ENCODE measurements at places on chromosomes 16 and 17.

- no peak for DNase-seq
These were observed 37.4 kb upstream of the EMP2 start for GRCh38 chr16:10617662-10618420.

GRCh38 chr16:8924214-8924613, 39.5 kb downstream of the USP7 start:
- peak; percentile 44 for DNase-seq

- DNase-seq, result peak; percentile 91
These were observed 80.5 kb downstream of the SMG6 start for GRCh38 chr17:2222901-2223616.

GRCh38 chr16:63982110-63982509, 1139.8 kb downstream of the CDH11 start:
- DNase-seq, result no peak

- peak; percentile 48 for DNase-seq
These were observed 32.1 kb downstream of the NDE1 start for GRCh38 chr16:15682105-15682570.

GRCh38 chr17:14302091-14302430, 1.2 kb downstream of the HS3ST3B1 start:
- peak; percentile 56 for DNase-seq

DNA sequence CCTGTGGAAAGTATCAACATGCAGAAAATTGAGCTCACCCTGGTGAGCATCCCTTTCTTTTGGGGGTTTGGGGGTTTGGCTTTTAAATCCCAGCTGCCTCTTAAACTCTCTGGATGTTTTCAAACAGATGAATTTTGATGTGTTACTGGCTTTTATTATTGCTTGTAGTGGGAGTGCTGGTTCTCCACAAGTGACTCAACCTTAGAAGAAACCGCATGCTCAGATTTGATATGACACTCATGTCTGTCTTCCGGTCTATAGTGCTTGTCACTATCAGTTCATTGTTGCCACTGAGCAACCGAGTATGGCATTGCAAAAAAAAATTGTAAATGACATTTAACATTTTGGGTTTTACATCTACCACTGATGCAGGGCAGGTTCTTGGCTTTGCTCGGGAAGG, 104.5 kb downstream of the HS3ST4 start:
- DNase-seq, result no peak

DNA sequence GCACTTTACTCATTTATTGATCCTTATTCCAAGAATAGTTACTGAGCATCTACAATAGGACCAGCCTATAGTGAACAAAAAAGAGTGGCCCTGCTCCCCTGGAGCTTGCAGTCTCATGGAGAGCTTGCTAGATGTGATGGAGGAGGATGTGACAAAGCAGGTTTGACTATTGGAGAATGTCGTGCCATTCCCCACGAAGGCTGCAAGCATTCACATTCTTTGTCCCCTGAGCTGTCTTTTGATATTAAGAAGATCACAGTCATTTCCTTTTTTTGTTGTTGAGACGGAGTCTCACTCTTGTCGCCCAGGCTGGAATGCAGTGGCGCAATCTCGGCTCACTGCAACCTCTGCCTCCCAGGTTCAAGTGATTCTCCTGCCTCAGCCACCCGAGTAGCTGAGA, 115.0 kb upstream of the ADAMTS18 start:
- no peak for DNase-seq

- no peak for DNase-seq
These were observed 36.4 kb downstream of the CDR2 start for GRCh38 chr16:22337849-22338635.

DNA sequence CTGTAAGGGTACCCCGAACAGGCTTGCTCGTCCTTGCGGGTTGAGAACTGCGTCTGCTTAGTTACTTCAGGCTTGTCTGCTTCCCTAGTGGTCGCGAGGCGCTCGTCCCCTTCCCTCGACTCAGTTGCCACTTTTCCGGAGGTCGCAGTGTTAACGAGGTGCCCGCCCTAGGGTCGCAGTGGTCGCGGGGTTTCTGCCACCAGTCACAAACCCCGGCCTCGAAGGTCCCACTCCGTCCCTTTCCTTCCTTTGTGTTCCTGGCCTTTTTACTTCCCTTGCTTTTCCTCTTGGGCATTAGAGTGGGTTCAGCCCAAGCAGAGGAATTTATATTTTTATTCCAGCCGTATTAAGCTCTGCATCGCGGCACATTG, 299 bp downstream of the NUP85 start:
- no peak for DNase-seq

DNA sequence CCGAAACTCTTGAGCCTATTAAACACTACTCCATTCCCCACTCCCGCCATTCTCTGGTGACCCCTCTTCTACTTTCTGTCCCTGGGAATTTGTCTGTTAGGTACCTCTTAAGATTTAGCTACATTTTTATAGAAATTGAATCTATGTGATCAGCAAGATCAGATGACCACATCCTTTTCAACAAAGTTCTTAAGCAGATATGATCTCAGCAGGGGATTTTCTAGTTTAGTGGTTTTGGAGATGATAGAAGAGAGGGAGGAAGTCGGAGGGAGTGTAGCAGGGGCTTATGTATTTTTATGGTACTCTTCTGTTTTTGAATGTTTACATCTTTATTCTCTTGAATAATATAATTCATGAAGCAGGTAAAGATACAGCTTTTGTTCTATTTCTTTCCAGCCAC, 40.8 kb downstream of the RPA1 start:
- DNase-seq, result peak; percentile 45

DNA sequence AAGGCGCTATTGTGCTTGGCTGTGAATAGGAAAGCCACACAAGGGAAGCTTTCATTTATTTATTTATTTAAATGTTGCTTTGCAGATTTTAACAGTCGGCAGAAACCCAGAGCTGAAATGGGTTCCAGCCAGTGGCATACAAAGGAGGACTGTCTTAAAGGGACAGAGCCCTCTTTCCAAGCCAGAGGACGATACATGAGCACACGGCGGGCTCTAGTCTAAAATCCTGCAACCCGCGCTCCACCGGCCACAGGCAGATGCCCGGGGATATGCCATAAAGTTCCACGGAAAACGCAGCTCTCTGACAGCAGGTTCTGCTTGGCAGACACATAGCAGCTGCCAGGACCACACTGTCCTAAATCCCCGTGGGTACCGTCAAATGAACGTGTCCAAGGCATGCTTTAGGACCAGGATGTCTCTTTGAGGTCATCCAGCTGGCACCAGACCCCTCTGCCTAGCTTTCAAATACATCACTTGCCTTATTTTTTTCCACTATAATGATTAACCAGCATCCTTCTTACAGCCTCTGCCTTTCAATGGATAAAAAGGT, 64.6 kb downstream of the CYTH1 start:
- DNase-seq, result peak; percentile 50

GRCh38 chr17:13475574-13476223, 126.0 kb downstream of the HS3ST3A1 start:
- no peak for DNase-seq

DNA sequence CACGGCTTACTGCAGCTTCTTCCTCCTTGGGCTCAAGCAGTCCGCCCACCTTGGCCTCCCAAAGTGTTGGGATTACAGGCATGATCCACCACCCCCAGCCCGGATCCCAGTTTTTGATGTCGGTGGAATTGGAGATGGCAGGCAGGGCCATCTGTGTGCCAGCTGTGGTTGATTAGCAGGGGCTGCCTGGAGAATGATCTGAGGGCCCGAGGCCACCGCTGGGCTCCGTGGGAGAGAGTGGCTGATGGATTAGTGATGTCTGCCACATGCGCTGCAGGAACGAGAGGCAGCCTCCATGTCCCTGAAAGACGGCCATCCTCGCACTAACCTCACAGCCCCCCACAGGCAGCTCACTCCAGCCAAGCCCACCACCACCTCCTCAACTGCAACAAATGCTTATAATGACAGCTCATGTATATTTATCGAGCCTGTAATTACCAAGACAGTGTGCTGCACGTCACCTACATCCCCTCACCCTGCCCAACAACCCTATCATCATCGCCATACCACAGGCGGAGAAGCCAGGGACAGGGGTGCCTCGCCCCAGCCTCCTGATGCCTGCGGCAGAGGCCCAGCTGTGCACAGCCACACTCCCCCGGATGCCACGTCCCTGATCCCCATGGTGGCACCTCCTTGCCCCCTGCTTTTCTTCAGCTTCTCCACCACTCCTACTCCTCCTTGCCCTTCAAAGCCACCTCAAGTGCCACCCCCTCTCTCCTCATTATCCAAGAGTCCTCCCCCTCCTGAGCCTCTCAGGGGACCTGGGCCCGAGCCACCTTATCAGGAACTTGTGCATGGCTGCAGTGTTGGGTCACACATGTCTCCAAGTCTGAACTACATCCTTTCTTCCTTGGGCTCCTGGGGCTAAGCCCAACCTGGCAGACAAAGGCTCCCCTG, 33.2 kb downstream of the ACTG1 start:
- DNase-seq, result no peak

DNA sequence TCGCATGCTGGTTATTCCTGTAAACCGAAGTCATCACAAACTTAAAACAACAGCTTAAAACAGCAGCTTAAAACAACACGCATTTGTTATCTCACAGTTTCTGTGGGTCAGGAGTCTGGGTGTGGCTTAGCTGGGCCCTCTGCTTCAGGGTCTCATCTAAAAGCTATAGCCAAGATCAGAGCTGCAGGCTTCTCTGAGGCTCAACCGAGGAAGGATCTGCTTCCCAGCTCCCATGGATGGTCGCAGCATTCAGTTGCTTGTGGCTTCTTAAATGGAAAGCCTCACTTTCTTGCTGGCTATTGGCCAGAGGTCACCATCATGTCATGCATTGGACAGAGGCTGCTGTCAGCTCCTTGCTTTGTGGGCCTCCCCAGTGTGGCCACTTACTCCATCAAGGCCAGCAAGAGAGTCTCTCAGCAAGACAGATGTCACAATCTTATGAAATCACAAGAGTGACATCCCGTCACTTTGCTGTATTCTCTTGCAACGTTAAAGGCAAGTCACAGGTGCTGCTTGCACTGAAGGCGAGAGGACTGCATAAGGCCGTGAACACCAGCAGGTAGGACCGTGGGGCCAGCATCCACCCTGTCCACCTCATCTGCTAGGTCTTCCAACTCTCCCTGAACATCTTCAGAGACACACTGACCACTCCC, 117.9 kb upstream of the TNRC6C start:
- DNase-seq, result no peak

GRCh38 chr17:45874151-45874550, 20.2 kb upstream of the MAPT start:
- DNase-seq, result no peak

DNA sequence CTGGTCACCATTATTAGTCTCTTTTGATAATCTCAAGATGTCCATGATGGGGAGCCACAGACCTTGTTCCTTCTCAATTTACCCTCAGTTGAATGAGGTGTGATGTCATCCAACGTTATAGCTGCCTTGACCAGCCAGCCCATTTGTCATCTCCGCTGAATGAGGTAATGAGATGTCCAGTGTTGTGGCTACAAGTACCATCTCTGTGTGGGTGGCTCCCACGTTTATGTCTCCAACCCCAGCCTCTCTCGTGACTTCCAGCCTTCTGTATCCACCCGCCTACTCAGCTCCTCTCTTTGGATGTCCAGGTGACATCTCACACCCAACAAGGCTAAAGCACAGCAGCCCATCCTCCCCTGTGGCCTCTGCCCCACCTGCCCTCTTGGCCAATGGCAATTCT, 18.2 kb downstream of the DNAH17 start:
- no peak for DNase-seq

GRCh38 chr17:8835631-8836364, 31.7 kb downstream of the PIK3R6 start:
- no peak for DNase-seq

GRCh38 chr16:73572135-73572828, 524.4 kb upstream of the ZFHX3 start:
- DNase-seq, result peak; percentile 10

DNA sequence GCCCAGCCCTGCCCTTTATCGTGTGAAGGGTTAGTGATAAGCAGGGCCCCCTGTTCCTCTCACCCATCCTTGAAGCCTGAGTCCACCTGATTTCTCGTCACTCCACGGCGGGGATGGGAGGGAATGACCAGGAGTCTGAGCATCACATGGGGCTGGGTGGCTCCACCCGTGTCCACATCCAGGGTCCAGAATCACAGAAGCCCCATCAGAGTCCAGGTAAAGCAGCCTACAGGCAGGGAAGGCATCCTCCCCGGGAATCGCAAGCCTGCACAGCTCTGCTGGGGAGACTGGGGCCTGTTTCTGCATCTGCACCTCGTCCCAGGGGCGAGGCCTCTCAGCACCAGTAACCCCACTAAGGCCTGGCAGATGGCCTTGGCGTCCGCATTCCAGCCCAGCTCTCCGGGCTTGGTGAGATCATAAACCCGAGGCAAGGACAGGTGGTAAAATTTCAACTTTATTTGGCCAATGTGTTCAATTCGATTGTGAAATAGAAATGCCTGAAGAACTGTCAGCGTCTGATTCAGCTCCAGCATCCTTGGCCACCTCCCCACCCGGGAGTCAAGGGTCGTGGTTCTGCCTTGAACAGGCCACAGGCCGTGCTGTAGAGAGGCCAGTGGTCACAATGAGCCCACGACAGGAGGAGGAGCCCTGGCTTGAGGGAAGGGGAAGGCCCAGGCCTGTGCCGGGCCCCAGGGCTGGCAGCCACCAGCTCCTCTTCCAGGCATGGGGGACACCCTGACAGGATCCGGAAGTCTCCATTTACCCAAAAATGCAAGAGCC, 8.1 kb upstream of the PPP1R27 start:
- DNase-seq, result no peak

- DNase-seq, result no peak
These were observed 474.6 kb downstream of the PMP22 start for GRCh38 chr17:14790521-14790920.

DNA sequence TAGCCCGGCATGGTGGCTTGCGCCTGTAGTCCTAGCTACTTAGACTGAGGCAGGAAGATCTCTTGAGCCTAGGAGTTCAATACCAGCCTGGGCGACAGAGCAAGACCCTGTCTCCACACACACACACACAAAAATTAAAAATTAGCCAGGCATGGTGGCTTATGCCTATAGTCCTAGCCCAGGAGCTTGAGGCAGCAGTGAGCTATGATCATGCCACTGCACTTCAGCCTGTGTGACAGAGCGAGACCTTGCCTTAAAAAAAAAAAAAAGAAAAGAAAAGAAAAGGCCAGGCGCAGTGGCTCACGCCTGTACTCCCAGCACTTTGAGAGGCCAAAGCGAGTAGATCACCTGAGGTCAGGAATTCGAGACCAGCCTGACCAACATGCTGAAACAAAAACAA, 23.9 kb downstream of the C17orf75 start:
- DNase-seq, result no peak

- DNase-seq, result no peak
These were observed 204.9 kb downstream of the PRKCA start for GRCh38 chr17:66507103-66507923.

DNA sequence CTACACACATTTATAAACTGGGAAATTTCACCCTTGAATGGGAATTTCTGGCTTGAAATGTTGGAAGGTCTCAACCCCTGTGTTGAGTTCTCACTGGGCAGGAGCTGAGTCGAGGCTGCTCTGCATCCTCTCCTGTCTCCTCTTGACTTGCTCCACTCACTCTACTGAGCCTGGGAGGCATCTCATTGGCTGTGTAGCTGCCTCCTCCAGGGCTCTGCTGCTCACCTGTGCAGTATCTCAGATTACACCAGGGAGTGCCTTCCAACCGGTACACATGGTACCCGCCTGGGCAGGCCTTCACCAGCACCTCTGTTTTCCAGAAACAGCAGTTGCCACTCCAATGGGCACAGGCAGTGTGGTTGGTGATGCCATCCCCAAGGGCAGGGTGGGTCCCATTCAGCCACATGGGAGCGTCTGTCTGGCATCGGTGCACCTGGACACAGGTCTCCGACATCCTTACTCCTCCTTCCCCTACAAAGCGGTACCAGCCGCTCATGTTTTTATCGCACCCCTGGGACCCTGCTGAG, 3.7 kb downstream of the GP2 start:
- DNase-seq, result no peak

GRCh38 chr16:4637501-4638166, 13.0 kb downstream of the MGRN1 start:
- no peak for DNase-seq
